ENCODE measurements at places on chromosomes 1 and 21. TPM values are rescaled to one million over a fixed set of nuclear protein-coding genes. Genes with fewer than 3 reads are reported as not detected.

REN gene
- total RNA-seq = 2.2 TPM

DNA sequence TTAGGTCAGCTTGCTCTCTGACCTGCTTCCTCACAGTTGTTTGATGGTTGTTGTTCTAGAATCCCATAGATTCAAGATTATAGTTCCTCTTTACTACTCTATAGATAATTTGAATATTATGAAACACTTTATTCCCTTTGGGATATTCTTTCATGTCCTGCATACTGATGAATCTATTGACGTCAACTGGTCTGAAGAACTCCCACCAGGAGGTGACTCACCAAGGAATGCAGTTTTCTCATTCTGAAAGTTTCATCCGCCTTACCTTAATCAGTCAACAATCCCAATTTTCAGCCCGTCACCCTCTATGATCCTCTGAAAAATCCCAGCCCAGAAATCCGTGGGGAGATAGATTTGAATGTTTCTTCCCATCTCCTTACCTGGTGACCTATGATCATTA, 834.1 kb upstream of the PRMT6 start:
- peak; percentile 4 for DNase-seq

DNA sequence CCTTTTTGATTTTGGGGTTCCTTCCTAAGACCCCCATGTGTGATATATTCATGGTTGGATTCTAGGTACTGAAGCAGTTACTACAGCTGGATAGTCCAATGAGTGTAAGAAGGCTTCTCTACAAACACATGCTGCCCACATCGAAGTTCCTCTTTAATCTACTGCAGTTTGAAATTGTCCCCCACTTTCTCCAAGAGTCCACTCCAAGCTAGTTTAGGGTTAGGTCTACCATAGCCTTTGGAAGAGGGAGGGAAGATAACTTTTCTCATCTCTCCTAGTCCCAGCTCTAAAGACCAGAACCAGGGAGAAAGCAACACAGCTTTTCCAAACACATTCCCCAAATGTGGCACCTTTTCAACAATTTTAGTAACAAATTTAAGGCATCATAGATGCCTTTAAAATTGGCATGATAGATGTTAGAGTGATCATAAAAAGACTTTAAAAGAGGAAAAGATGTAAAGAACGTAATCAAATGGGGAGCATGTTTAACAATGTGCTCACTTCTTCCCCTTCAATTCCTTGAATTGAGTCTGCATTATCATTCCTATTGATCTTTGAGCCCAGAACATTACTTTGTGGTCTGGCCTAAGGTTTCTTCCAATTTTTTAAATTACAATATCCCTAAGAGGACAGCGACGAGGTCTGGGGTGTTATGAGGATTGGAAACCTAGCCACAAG, 1.0 kb upstream of the EXO1 start:
- no peak for DNase-seq

DNA sequence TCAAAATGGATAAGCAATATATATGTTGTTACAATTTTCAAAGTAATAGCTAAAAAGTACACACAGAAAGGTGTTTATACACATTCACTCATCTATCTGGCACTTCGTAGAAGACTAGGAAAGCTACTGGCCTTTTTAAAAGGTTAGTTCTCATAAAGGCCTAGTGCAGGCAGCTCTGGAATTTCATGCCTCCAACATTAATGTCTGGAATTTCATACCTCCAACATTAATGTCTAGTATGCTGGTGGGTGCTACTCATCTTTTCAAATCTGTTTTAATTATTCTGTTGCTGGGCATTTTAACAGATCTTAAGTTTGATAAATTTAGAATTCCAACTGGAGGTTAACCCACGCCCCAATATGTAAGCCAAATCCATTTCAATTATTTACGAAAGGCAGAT, 124.2 kb downstream of the AKT3 start:
- DNase-seq = no peak

- DNase-seq = peak; percentile 44
Observed at GRCh38 chr1:84143796-84144565, at the start of gene PRKACB. Gene PRKACB, plus strand, starts transcription at chr1:84144271. Its CDS starts 91 bp downstream, at chr1:84144362.
